ENCODE measurements at places on chromosomes 4 and X.

DNA sequence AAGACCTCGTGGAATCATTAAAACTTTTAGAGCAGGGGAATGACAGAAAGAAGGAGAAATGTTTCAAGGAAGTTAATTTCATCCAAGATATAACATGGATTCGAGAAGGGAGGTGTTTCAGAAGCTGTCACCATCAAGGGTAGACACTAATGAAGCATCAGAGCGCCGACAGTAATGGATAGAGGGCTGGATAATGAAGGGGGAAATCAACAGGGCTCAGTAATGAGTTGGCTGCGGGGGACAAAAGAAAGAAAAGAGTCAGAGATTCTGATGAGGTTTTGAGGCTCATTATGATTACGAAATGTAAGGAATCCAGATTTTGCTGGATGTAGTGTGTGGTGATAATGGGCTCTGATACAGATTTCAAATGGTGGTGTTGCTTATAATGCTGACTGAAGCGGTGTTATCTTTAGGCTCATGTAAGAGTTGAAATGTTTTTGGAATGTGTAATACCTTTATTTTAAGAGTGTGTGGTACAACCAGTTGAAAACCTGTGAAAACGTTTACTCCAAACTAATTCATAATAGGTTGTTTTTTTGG lies 39.3 kb upstream of the TENM3 start:
- no peaks in the 10 kb centered on the region for H3K27me3 ChIP-seq
- H3K36me3 ChIP-seq, result no peaks in the 10 kb centered on the region
- H3K4me1 ChIP-seq, result no peaks in the 10 kb centered on the region
- H3K27ac ChIP-seq, result no peak overlapping the region

GRCh38 chr4:90084967-90085295 lies 42.3 kb upstream of the CCSER1 start:
- H3K4me1 ChIP-seq, result no peaks in the 10 kb centered on the region
- H3K27ac ChIP-seq, result no peak overlapping the region
- no peak for DNase-seq
- no peak overlapping the region for H3K4me3 ChIP-seq

DNA sequence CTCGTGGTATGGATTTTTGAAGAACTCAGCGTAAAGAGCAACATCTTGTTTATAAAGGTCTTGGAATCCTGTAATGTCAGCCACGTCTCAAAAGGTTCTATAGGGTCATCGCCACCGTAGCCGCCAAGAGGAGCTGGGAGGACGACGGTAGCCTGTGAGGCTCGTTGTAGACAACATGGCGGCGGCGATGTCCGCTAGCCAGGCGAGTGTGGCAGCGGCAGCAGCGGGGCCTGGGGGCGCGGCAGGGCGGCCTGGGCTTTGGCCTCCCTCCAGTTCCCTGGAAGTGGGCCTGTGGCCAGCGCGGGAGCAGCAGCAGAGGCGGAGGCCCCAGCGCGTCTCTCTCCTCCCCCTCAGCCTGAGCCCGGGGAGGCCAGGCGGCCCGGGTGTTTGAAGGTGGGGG lies 143.5 kb upstream of the PBDC1 start:
- no peak for DNase-seq
- H3K4me1 ChIP-seq, result no peaks in the 10 kb centered on the region
- peaks cover 3% of the 10 kb centered on the region for H3K27me3 ChIP-seq
- no peaks in the 10 kb centered on the region for H3K36me3 ChIP-seq

GRCh38 chrX:38142610-38143009 lies 78.1 kb downstream of the SRPX start:
- no peaks in the 10 kb centered on the region for H3K27me3 ChIP-seq
- H3K4me3 ChIP-seq, result no peak overlapping the region
- H3K27ac ChIP-seq, result no peak overlapping the region
- H3K36me3 ChIP-seq, result no peaks in the 10 kb centered on the region
- no peaks in the 10 kb centered on the region for H3K4me1 ChIP-seq
- no peak for DNase-seq

DNA sequence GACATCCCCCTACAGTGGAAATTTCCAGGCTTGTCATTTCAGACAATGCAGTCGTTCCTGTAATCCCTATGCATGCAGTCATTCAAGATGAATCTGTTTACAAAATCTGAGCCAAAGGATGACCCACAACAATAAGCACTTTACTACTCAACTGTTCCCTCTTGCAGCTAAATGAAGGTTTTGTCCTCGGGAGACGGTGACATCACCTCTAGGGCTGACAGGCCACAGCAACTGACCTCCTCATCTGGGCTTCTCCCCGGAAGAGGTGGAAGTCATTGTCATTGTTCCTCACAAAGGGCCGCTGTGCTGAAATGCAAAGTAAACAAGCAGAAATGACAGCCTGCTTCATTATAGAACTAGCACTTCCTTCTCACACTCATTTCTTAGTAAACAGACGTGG lies 29.2 kb downstream of the CLRN2 start:
- H3K27me3 ChIP-seq, result no peaks in the 10 kb centered on the region
- no peaks in the 10 kb centered on the region for H3K4me1 ChIP-seq
- H3K4me3 ChIP-seq, result no peak overlapping the region
- H3K36me3 ChIP-seq, result no peaks in the 10 kb centered on the region
- no peak overlapping the region for H3K27ac ChIP-seq

DNA sequence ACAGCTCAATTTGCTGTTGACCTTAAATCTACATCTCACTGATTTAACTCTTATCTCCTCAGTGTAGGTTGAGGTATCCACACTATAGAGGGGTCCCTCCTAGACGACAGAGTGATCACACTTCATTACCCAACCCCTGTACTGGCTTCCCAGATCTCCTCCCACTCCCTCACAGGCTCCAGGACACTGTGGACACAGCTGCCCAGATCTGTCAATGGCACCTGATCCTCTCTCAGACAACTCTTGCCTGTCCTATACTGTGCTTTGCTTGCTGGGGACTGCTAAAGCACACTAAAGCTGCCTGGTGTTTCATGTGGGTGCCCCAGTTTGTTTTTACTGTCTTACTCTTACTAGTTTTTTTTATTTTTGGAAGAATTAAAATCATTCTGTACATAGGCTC lies 27.9 kb downstream of the RAB40AL start:
- no peak overlapping the region for H3K27ac ChIP-seq
- no peak for DNase-seq
- no peak overlapping the region for H3K4me3 ChIP-seq
- no peaks in the 10 kb centered on the region for H3K27me3 ChIP-seq
- no peaks in the 10 kb centered on the region for H3K4me1 ChIP-seq

- no peaks in the 10 kb centered on the region for H3K4me1 ChIP-seq
- no peak overlapping the region for H3K4me3 ChIP-seq
- H3K27ac ChIP-seq, result no peak overlapping the region
- DNase-seq, result no peak
- H3K27me3 ChIP-seq, result no peaks in the 10 kb centered on the region
- no peaks in the 10 kb centered on the region for H3K36me3 ChIP-seq
These were observed 335.5 kb downstream of the ZNF674 start for GRCh38 chrX:46209768-46210167.

Data from right lobe of liver (tissue), 6 donors.